DND-41 (cell line): ENCODE measurements at places on chromosomes 7 and 10.

- no peaks in the 10 kb centered on the region for H3K27me3 ChIP-seq
- no peak overlapping the region for H3K27ac ChIP-seq
- H3K36me3 ChIP-seq = no peaks in the 10 kb centered on the region
- no peak overlapping the region for H3K4me3 ChIP-seq
- no peaks in the 10 kb centered on the region for H3K4me1 ChIP-seq
Observed at GRCh38 chr10:76553263-76554032, 1084.2 kb downstream of the KCNMA1 start.

DNA sequence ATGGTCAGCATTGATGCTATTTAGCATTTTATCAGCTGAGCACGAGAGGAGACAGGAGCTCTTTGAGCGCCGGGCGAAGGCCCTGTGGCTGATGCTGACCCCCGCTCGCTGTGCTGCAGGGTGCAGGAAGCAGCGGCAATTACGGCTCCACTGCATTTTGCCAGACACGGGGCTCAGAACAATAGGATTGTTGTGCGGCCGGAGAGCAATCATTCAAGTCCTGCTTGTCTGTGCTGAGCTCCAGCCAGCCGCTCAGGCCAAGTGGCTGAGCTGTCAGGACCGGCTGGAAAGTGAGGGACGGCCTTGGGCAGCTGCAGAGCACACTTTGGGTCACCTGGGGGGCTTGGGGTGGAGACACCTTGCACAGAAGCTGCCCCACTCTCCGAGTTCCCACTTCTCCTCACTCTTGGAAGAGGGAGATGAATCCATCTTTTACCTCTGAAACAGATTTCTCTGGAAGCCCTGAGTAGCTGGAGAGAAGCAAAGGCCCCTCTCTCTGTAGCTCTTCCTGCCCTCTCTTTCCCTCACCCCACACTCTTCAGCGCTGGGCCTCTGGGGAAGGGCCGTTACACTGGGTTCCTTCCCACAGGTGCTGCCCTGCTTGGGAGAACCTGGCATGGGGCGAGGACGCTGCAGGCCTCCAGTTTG lies 17.3 kb upstream of the ADARB2 start:
- H3K27me3 ChIP-seq = no peaks in the 10 kb centered on the region
- H3K36me3 ChIP-seq = no peaks in the 10 kb centered on the region
- H3K4me3 ChIP-seq = no peak overlapping the region
- no peak overlapping the region for H3K27ac ChIP-seq
- no peak for DNase-seq

- no peak overlapping the region for H3K4me3 ChIP-seq
- no peaks in the 10 kb centered on the region for H3K4me1 ChIP-seq
- H3K36me3 ChIP-seq = peaks cover 3% of the 10 kb centered on the region; the same call in 1 of the 2 replicates
- no peak overlapping the region for H3K27ac ChIP-seq
Observed at GRCh38 chr10:102791754-102792395, 45.3 kb downstream of the CYP17A1 start.

DNA sequence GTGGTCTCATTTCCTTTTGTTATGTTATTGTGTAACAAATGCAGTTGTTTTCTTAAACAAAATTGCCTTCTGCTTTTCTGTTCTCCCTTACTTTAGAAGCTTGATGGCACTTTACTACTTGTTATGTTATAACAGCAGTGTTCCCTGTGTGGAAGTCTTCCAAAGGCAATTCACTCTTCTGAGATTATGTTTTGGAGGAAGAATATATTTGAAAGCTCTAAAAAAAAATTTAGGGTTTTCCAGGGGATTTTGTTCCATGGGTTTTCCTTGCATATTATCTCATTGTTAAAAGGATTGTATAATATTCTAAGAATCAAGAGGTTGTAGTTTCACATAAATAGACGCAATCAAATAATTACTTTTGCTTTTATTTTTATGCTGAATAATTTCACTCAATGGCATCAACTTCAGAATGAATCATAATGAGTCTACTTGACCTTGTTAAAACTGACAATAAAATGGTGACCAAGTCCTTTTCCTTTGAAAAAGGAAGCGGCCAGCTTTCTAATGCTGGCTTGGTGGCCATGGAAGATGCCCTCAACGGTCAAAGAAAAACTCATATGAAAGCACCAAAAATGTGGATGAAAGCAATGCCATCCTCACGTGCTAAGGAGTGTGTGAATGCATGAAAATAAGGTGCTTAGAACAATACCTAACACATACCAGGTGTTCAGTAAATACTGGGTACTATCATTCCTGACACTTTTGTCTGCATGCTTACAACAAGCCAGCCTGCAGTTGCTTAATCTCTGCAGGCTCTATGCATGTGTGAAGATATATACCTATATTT lies 92.4 kb upstream of the KLF6 start:
- no peak overlapping the region for H3K27ac ChIP-seq
- peaks cover 18% of the 10 kb centered on the region for H3K4me1 ChIP-seq
- DNase-seq = no peak
- H3K27me3 ChIP-seq = no peaks in the 10 kb centered on the region

DNA sequence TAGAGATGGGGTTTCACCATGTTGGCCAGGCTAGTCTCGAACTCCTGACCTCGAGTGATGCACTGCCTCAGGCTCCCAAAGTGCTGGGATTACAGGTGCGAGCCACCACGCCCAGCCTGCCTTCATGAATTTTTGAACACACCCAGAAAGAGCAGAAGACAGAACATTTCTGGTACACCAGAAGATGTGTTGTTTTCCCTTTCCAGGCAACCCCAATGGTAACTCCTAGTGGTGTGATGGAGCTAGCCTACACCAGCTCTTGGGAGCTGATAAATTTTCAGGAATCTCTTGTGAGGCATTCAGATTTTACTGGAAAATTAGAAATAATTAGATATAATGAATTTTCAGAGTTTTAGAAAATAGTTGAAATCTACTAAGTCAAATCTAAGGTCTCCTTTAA lies 904 bp upstream of the CCDC7 start:
- H3K4me3 ChIP-seq = peak overlapping the region; percentile 68
- DNase-seq = no peak
- peak overlapping the region; percentile 20; the same call in 1 of the 2 replicates for H3K27ac ChIP-seq
- peaks cover 16% of the 10 kb centered on the region for H3K4me1 ChIP-seq
- H3K27me3 ChIP-seq = no peaks in the 10 kb centered on the region
